ENCODE measurements at places on chromosomes 16 and 17.

DNA sequence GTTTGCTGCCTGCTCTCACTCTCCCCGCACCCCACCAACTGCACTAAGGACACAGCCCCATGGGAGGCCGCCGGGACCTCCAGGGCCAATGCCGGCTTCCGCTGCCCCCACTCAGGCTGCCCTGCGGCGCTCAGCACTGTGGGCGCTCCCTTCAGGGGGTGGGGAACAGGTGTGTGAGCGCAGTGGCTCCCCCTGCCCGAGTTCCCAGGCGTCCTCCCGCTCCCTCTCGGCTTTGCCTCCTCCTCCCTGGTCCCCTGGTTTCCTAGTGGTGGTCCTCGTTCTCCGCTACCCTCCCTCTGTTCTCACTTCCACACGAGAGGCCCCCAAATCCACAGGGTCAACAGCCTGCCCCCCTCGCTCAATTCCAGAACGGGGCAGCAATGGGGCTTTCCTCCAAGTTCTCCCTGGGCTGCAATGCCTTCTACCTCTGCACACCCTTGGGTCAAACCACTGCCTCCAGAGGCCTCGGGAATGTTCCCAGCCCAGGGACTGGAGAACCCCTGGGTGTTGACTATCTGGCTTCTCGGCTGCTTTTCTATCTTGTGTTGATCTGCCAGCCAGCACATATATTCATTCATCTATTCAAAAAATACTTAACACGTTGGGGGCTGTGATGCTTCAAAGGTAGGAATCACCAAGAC, 9.9 kb downstream of the FOXJ1 start:
- no peak for DNase-seq

DNA sequence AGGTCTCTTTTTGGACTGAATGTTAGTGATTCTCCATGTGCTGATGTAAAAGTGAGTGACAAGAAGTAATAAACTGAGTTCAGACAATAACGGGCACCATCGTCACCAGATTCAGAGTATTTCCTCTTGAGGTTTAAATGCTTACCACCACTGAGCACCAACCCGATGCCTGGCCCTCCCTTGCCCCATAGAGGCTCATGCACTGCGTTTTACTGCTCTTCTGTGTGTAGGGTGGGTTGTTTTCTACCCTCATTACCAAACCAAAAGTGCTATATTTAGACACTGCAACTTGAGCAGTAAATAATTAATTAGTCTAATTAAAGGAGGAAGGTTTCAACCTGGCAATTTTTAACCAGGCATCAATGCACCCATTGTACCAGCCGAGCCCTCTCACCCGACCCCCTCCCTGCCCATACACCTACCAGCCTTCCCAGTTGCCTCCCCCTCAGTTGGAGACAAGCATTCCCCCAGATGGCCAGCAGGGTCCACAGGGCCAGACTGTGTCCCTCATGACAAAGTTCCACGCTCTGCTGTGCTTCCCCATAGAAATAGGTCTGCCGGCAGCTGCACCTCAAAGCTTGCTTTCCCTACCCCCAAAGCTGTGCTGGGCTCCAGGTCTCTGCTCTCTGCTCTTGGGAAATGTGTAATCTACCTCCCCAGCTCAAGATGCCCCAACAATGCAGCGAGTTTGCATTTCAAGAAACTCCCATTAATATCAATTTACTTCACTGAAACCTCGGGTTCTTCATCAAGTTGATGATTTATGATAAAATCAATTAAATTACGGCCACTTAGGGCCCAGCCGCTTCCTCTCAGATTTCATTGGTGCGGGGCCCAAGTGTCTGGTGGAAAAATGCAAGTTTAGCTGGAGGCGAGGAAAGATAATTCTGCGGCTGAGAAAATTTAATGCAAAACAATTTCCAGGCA, 16.0 kb downstream of the HOXB4 start:
- DNase-seq: peak; percentile 92

- DNase-seq: no peak
These were observed 23.0 kb downstream of the RARA start for GRCh38 chr17:40331743-40332641.

DNA sequence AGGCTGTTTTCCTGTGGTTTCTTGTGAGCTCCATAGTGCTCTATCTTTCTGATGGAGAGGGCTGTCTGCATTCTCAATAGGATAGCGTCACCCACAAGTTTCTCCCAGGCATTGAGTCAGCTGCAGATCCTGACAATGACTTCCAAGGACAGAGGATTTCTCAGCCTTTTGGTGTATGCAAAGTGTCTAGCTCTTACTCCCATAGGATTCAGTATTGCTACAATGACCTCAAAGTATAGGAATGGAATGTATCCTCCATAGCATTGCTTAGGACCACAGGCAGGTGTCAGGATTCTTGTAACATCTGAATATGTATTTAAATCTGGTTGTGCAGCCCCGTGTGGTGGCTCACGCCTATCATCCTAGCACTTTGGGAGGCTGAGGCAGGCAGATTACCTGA, 32.3 kb downstream of the SMIM36 start:
- no peak for DNase-seq

DNA sequence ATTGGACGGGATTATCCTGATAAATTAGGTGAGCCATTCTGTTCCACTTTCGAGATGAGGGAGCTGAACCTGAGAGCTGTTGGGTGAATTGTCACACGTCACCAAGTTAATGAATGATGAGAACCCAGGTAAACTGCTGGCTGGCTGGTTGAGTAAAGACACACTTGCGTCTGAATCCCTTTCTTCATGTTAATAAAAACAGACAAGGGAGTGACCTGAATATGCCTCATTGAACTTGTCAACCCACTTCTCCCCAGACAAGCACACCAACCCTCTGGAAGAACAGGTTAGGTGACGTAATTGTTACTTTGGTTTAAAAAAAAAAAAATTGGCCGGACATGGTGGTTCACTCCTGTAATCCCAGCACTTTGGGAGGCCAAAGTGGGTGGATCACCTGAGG, 400.9 kb upstream of the CDH5 start:
- peak; percentile 83 for DNase-seq

- DNase-seq: no peak
These were observed 15.5 kb downstream of the HS3ST6 start for GRCh38 chr16:1902547-1903219.

DNA sequence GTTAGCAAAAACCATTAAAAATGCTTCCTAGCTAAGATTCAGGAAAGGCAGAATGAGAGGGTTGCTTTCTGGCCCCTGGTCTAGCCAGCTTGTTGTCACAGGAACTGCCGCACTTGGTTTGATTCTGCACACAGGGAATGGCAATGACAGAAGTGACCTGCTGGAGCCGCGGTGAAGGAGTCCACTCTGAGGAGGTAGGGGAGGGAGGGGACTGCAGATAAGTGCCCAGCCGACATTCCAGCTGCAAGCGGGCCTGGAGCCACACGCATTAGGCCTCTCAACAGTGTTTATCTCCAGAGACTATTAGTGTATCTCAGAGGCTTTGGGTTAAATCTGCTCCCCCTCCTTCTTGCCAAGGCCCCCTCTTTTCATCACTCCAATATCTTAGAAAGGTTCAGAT, 38.6 kb downstream of the CDRT15 start:
- DNase-seq: no peak
